Heart left ventricle (tissue), 16 donors: ENCODE measurements at places on chromosomes 5 and 9. TPM values are rescaled to one million over a fixed set of nuclear protein-coding genes. Genes with fewer than 3 reads are reported as not detected.

- H3K27me3 ChIP-seq = no peaks in the 10 kb centered on the region
- DNase-seq = no peak
- no peak overlapping the region for H3K4me3 ChIP-seq
- H3K27ac ChIP-seq = no peak overlapping the region
Observed at GRCh38 chr5:14038341-14038959, 94.0 kb upstream of the DNAH5 start.

GRCh38 chr9:96021551-96022444, 146.3 kb downstream of the ERCC6L2 start:
- H3K4me3 ChIP-seq = peak overlapping the region; percentile 59
- H3K27me3 ChIP-seq = peaks cover 10% of the 10 kb centered on the region
- H3K36me3 ChIP-seq = no peaks in the 10 kb centered on the region

The SMC2 gene
- 12.8 TPM for total RNA-seq

The TIGD6 gene
- 2.6 TPM for total RNA-seq

The NTNG2 gene
- 4.1 TPM for total RNA-seq

The CDH9 gene
- total RNA-seq = not detected

DNA sequence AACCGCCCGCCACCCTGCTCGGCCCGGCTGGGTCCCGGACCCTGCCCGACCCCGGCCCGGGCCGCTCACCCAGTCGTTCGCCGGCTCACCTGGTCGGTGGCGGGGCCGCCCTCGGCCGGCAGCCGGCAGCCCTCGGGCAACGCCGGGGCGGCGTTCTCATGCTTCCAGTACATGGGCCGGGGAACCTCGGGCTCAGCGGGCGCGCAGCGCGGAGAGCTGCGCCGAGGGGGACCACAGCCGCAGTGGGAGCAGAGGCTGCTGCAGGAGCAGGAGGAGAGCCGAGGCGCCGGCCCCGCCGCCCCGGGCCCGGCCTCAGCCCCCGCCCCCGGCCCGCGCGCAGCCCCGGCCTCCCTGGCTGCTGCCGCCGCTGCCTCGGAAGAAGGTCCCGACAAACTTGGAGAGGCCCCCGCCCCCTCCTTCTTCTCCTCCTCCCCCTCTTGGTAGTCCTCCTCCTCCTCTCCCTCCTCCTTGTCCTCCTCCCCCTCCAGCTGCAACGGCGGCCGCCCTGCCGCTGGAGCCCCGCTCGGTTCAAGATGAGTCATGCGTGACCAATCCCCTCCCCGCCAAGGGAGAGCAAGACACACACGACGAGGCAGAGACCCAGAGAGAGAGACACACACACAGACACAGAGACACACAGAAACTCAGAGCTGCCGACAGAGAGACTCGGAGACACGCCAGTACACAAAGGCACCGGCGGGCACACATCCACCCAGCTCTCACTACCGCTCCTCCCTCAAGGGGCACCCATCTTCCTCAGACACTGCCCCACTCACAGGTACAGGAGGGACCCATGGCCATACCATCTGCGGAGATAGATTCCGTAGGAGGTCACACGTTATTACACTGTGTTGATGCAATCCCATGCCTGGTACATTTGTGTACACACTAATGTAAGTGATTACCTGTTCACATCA, at the start of gene LHX6:
TSS of gene LHX6 (minus strand) at position 390 of the 917 bp plus-strand sequence. CDS start at position 173, 217 bp downstream.
- H3K36me3 ChIP-seq = no peaks in the 10 kb centered on the region
- DNase-seq = no peak
- H3K27me3 ChIP-seq = peaks cover 81% of the 10 kb centered on the region
